Activated CD4-positive, alpha-beta T cell treated with anti-CD3 and anti-CD28 coated beads, Interleukin-10, Interleukin-2, amounts not matched to agents 100 ng/mL and 50 ng/mL, durations not matched to agents 16 hours and 8 hours (primary cell): ENCODE measurements at places on chromosomes 3 and 15.
A peak's percentile ranks its signal among the peaks of the same experiment; 100 is the strongest.

DNA sequence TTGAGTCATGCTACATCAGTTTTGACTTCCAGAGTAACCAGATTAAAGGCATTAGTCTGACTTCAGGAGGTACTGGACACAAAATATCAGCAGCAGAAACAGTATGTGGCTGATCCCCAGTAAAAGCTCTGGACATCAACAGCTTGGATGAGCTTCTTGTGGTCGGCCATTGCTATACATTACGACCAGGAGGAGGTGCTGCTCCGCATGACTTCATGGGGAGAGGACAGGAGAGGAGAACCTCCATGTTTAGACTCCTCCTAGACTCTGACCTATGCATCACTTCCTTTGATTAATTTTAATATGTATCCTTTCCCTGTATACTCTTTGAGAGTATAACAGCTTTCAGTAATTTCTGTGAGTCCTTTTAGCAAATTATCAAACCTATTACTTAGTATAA, 285.6 kb upstream of the ARHGEF26 start:
- no peak for DNase-seq

- DNase-seq: peak; percentile 79
Measured at GRCh38 chr15:75454471-75455378, 3.2 kb upstream of the SIN3A start.

DNA sequence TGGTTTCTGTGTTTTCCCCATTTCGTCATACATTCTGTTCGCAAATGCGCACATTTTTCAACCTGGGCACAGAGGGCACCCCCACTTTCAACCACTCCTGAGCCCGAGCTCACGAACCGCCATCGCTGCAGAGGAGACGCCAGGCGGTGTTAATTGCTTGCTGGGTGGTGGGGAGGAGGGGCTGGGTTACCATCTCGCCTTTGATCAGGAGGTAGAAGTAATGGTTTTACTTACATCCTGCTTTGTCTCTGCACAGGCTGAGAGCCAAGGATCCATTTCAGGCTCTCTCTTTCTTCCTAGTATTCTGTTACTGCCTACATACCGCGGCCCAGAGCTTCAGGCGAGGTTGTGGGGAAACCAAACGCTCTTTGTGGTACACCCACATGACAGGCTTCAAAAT, 177.3 kb upstream of the WNT5A start:
- peak; percentile 3 for DNase-seq

DNA sequence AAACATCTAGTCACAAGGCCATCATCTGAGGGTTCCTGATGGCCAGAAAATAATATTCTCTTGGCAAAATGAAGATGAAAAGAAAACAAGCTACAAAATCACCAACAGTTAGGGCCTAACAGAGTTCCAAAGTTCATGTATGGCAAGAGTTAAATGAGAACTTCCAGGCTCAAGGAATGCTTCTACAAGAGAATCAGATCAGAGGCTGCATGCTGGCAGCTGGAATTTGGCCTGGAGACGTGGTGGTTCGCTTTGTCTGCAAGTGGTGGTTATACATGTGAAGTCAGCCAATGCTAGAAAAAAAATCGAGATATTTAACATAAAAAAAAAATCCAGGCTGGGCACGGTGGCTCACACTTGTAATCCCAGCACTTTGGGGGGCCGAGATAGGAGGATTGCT, 5.6 kb downstream of the SIAH2 start:
- no peak for DNase-seq
